Sigmoid colon (tissue), 7 donors: ENCODE measurements at places on chromosomes 5 and 9. TPM values are rescaled to one million over a fixed set of nuclear protein-coding genes. Genes with fewer than 3 reads are reported as not detected.

The PCDHGC4 gene
- total RNA-seq = 7.5 TPM

The SLC6A18 gene
- total RNA-seq = not detected

The RORB gene
- 0.27 TPM for total RNA-seq

DNA sequence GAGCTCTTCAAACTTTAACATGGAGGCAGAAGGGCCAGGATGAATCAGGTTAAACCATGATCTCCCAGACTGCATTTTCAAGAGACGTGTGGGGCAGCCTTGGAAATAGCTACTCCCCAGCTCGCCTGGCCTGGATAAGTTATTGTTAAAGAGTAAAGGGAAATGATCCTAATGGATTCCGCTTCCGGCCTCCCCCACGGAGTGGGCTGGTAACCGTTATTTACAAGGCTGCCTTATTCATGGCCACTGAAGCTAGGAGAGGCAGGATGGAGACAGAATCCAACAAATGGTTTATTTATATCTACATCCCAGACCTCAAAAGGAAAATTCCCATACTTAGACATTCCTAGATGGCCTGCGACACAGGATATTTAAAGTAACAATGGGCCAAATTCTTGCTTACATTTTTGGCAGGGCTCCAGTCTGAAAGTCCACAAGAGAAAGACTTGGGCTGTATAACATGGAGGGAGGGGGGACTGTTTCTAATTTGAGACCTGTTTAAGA is 27.9 kb downstream of the SPRY4 start:
- DNase-seq = no peak
- no peaks in the 10 kb centered on the region for H3K36me3 ChIP-seq
- peak overlapping the region; percentile 39 for H3K27ac ChIP-seq
- H3K4me1 ChIP-seq = no peaks in the 10 kb centered on the region
- no peak overlapping the region for H3K4me3 ChIP-seq
- no peaks in the 10 kb centered on the region for H3K27me3 ChIP-seq

DNA sequence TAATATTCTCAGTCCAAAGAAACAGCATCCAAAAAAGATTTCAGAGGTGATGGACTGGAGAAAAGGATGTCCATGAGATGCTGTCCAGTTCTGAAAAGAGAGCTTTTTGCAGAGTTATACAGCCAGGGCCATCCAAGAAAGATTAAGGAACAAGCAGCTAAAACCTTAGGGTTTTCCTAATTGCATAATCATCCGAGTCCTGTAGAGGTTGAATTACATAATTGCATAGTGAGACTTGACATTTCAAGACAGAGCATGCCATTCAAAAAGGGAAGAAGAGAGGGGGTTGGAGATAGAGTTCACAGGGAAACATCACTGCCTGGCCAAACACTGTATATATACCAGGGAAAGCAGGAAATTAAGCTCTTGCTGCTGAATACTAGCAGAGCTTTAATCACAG is 1729.2 kb upstream of the WWC1 start:
- no peaks in the 10 kb centered on the region for H3K4me1 ChIP-seq
- no peak for DNase-seq
- H3K4me3 ChIP-seq = no peak overlapping the region
- no peaks in the 10 kb centered on the region for H3K27me3 ChIP-seq

The SYNPO gene
- total RNA-seq = 8.9 TPM

The FGF10 gene
- total RNA-seq = 25.8 TPM

The PCDHB8 gene
- 0.71 TPM for total RNA-seq

GRCh38 chr9:116355153-116355921 is 201.7 kb downstream of the PAPPA start:
- peak overlapping the region; percentile 73 for H3K27ac ChIP-seq
- H3K4me3 ChIP-seq = no peak overlapping the region
- no peaks in the 10 kb centered on the region for H3K36me3 ChIP-seq
- peaks cover 16% of the 10 kb centered on the region for H3K4me1 ChIP-seq
- DNase-seq = no peak

The SCGB3A2 gene
- not detected for total RNA-seq

- DNase-seq = no peak
- peaks cover 24% of the 10 kb centered on the region for H3K27me3 ChIP-seq
- no peaks in the 10 kb centered on the region for H3K4me1 ChIP-seq
- no peak overlapping the region for H3K27ac ChIP-seq
Measured at GRCh38 chr9:124185413-124185812, 72.3 kb upstream of the NEK6 start.

GRCh38 chr9:98287384-98287783 is 31.9 kb upstream of the TBC1D2 start:
- DNase-seq = no peak
- no peaks in the 10 kb centered on the region for H3K36me3 ChIP-seq
- H3K4me1 ChIP-seq = no peaks in the 10 kb centered on the region
- H3K27ac ChIP-seq = no peak overlapping the region

The C8G gene
- not detected for total RNA-seq

- H3K4me3 ChIP-seq = no peak overlapping the region
- H3K36me3 ChIP-seq = no peaks in the 10 kb centered on the region
- H3K27ac ChIP-seq = no peak overlapping the region
- no peaks in the 10 kb centered on the region for H3K27me3 ChIP-seq
- DNase-seq = no peak
- no peaks in the 10 kb centered on the region for H3K4me1 ChIP-seq
Measured at GRCh38 chr5:107743373-107744000, 72.8 kb upstream of the EFNA5 start.

DNA sequence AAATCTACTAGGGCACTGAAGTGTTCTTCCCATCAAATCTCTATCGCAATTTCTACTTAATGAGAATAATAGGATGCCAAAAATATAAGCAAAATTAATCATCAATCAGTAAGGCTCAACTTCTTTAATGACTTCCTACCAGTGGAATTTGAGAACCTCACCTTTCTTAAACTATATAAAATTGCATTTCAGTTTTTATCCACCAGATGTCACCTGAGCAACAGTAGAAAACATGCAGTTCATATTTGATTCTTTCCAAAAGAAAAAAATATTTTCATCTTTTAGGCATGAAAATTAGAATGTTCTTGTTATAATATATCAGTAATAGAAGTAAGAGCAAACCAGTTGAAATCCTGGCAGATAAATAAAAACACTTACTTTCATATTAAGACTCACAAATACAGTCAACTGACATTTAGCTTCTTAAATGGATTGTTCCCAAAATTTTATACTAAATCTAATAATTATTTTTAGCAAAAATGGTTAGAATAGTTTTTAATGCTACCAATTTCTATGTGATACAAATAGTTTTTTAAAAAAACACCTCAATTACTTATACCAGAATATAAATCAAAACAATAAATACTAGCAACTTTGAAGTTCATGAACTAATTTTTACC is 13.4 kb upstream of the CCDC112 start:
- no peaks in the 10 kb centered on the region for H3K27me3 ChIP-seq
- no peak overlapping the region for H3K27ac ChIP-seq
- no peak for DNase-seq
- H3K36me3 ChIP-seq = no peaks in the 10 kb centered on the region

- H3K27me3 ChIP-seq = no peaks in the 10 kb centered on the region
- peaks cover 5% of the 10 kb centered on the region for H3K4me1 ChIP-seq
- H3K36me3 ChIP-seq = no peaks in the 10 kb centered on the region
- no peak for DNase-seq
- no peak overlapping the region for H3K27ac ChIP-seq
Measured at GRCh38 chr5:122412966-122413365, 100.9 kb downstream of the SNCAIP start.

- DNase-seq = no peak
- H3K4me1 ChIP-seq = peaks cover 14% of the 10 kb centered on the region
- no peaks in the 10 kb centered on the region for H3K36me3 ChIP-seq
- H3K27me3 ChIP-seq = no peaks in the 10 kb centered on the region
- no peak overlapping the region for H3K4me3 ChIP-seq
Measured at GRCh38 chr9:123645126-123645525, 284.8 kb downstream of the DENND1A start.

DNA sequence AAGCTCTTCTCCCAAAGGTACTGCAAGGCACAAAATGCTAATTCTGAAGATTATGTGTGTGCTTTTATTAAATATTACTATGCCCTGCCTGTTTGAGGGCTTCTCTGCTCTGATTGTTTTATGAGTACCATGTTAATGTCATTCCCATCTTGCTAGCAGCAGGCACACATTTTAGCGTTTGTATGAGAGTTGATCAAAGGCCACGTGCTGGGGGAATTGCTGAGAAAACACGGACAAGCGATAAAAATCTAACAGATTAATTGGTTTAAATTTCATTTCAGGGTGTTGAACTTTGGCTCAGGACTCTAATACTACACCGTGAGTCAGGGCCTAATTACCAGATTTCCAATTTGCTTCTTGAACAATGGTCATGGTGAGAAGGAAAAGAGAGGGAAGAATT is 298.4 kb downstream of the EBF1 start:
- H3K27ac ChIP-seq = no peak overlapping the region
- no peaks in the 10 kb centered on the region for H3K36me3 ChIP-seq
- no peak overlapping the region for H3K4me3 ChIP-seq

- no peak overlapping the region for H3K27ac ChIP-seq
- no peaks in the 10 kb centered on the region for H3K36me3 ChIP-seq
- no peaks in the 10 kb centered on the region for H3K4me1 ChIP-seq
- H3K27me3 ChIP-seq = peaks cover 38% of the 10 kb centered on the region
- no peak for DNase-seq
Measured at GRCh38 chr9:92807757-92808725, 43.4 kb upstream of the BICD2 start.

The IL33 gene
- total RNA-seq = 38.3 TPM

DNA sequence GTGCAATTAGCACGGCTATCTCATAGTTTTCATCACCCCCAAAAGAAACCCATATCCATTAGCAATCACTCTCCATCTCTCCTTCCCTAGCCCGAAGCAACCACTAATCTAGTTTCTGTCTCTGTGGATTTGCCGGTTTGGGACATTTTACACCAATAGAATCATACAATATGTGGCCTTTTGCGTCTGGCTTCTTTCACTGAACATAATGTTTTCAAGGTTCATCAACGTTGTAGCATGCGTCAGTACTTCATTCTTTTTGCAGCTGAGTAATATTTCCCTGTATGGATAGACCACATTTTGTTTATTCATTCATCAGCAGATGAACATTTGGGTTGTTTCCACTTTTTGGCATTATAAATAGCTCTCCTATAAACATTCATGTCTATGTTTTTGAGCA is 75.4 kb upstream of the TBC1D2 start:
- no peaks in the 10 kb centered on the region for H3K27me3 ChIP-seq
- H3K4me3 ChIP-seq = no peak overlapping the region
- H3K4me1 ChIP-seq = no peaks in the 10 kb centered on the region
- H3K36me3 ChIP-seq = no peaks in the 10 kb centered on the region
- H3K27ac ChIP-seq = no peak overlapping the region

DNA sequence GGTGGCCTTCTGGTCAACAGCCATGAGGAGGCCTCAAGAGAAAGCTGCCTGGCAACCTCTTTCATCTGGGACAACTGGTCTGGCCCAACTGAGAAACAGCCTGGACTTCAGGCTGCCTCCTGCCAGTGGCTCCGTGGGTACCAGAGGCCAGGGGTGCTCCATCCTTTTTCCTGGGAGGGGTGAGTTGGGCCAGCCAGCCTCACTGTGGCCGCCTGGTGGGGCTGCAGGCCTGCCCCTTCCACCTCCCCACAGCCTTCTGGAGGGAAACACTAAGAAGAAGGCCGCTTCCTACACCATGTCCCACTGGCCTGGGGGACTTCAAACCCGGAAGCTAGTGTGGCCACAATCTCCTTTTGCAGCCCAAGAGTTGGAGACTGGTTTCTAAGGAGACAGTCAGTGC is 13.8 kb upstream of the NKD2 start:
- no peak overlapping the region for H3K27ac ChIP-seq
- peaks cover 40% of the 10 kb centered on the region for H3K4me1 ChIP-seq
- H3K4me3 ChIP-seq = no peak overlapping the region

DNA sequence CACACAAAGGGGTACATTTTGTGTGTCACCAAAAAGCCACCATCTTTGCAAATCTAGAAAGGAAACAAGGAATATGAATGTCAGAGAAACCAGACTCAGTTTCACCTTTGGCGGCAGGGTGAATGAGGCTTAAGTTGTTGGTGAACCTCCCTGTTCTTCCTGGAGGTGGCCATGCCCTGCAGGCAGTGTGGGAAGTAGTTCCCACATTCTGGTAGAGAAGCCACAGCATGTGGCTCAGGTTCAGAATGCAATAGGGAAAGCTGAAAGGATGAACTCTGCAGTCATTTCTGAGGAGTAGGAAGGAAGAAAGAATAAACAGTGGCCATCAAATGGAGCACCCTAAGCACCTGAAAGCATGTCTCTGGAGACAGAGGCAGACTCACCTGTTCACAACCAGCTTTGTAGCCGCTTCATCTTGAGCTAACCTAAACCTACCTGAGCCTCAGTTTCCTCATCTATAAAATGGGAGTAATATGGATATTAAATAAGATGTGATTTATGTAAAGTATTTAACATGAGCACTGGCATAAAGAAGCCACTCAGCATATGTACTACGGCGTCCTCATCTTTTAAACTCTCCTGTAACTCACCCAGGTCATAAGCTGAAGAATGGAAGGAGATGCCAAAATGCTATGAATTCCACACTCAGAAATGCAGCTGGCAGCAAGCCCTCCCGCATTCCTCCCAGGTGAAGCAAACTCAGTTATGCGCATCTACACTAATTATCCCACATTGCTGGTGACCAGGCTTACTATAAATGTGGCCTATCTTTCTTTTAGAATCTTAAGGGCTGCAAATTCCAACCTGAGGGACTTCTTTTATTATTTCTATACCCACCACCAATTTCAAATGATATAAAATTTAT is 86.0 kb downstream of the ZNF608 start:
- peak overlapping the region; percentile 71 for H3K27ac ChIP-seq
- H3K4me1 ChIP-seq = peaks cover 63% of the 10 kb centered on the region
- DNase-seq = no peak
- no peaks in the 10 kb centered on the region for H3K36me3 ChIP-seq
- no peak overlapping the region for H3K4me3 ChIP-seq
- no peaks in the 10 kb centered on the region for H3K27me3 ChIP-seq

DNA sequence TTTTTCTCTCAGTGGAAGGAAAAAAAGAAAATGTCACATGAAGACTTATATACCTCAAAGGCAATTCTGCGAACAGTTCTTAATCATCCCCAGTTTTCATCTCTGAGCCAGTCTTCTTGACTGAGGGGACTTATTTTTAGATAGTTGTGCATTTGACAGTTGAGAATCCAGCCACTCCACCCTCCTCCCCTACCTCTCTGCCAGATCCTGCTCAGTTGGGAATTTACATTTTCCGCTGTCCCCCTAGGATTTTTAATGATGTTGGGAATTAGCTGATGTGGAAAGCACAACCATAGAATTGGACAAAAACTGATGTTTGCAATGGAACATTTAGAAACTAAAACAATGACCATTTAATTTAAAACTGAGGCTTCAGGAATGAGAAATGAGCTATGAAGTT is 194.3 kb upstream of the PIK3R1 start:
- H3K27ac ChIP-seq = no peak overlapping the region
- H3K4me1 ChIP-seq = no peaks in the 10 kb centered on the region
- H3K36me3 ChIP-seq = no peaks in the 10 kb centered on the region

The LCN1 gene
- total RNA-seq = not detected

- no peaks in the 10 kb centered on the region for H3K27me3 ChIP-seq
- H3K4me1 ChIP-seq = no peaks in the 10 kb centered on the region
- no peak overlapping the region for H3K27ac ChIP-seq
- no peak for DNase-seq
- H3K36me3 ChIP-seq = no peaks in the 10 kb centered on the region
Measured at GRCh38 chr5:41364346-41364745, 146.1 kb downstream of the PLCXD3 start.
